Heart left ventricle (tissue), 16 donors: ENCODE measurements at places on chromosomes 1 and 21. TPM values are rescaled to one million over a fixed set of nuclear protein-coding genes. Genes with fewer than 3 reads are reported as not detected.

DNA sequence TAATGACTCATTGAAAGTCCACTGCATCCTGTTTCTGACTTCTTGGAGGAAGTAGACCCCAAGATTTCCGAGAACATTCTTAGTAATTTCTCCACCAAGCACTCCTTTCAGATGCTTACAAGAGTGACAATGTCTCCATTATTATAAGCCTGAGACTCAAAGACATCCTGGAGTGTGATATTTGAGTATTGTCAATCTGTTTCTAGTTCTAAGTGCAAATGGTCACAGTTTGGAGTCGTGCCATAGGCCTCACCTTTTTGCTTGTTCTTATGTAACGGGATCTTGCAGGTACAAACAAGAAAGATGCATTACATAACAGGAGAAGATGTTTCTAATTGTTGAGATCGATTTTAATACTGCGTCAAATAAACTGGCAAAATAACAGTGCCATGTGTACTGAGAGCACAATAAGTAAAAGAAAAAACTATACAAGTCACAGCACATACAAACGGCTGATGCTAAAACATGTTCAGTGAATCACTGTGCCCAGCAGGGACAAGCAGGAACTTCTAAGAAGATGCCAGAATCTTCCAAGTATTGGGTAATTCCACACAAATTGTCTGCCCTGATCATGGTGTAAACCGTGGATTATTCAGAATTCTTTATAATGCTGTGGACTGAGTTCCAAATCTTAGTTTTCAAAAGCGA lies 54.1 kb downstream of the CD2 start:
- H3K4me3 ChIP-seq = no peak overlapping the region
- H3K4me1 ChIP-seq = no peaks in the 10 kb centered on the region
- no peaks in the 10 kb centered on the region for H3K36me3 ChIP-seq
- no peak for DNase-seq

GRCh38 chr1:19656134-19656779 lies 8.4 kb upstream of the HTR6 start:
- peaks cover 34% of the 10 kb centered on the region for H3K36me3 ChIP-seq
- no peak overlapping the region for H3K27ac ChIP-seq
- no peak overlapping the region for H3K4me3 ChIP-seq
- no peak for DNase-seq

Gene GLIS1
- total RNA-seq = not detected

Gene ZYG11A
- not detected for total RNA-seq
